Kidney (tissue), 22 donors: ENCODE measurements at places on chromosomes 2 and 18. TPM values are rescaled to one million over a fixed set of nuclear protein-coding genes. Genes with fewer than 3 reads are reported as not detected.

DNA sequence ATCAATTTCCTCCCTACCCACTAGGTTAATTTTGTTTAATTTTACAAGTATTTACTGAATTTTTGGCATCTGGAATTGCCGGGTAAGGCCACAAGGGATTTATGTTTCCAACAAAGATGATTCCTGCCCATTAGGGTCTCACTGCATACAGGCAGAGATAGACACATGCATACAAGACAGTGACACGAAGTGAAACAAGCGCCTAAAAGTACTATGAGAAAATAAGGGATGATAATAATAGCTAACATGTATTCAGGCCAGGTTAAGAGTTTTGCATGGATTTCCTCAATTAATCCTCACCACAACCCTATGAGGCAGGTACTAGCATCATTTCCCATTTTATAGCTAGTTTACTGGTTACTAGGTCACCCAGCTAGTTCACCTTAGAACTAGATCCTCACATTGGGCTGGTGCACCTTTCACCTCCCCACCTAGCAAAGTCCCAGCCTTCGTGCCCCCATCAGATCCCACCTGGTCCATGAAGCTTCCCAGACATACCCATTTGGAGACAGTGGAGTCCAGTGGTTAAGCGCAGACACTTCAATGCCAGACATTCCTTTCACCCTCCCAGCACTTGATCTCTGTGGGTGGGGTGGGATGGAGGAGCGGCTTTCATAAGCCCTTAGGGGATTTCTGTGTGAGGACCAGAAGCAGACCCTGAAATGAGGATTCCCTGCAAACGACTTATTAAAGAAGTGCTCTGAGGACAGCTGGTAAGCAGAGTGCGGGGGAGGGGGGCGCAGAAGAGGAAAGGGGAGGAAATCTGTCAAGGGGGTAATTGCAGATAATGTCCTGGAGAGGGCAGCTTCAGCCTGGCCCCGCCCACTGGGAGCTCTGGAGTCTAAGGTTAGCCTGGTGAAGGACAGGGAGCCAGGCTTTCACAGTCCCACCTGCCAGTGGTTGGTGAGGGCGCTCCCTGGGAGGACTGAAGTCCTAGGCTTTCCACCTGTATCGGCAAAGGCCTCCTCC lies 5.8 kb upstream of the DGUOK start:
- no peak overlapping the region for H3K4me3 ChIP-seq
- DNase-seq = no peak
- no peaks in the 10 kb centered on the region for H3K36me3 ChIP-seq

DNA sequence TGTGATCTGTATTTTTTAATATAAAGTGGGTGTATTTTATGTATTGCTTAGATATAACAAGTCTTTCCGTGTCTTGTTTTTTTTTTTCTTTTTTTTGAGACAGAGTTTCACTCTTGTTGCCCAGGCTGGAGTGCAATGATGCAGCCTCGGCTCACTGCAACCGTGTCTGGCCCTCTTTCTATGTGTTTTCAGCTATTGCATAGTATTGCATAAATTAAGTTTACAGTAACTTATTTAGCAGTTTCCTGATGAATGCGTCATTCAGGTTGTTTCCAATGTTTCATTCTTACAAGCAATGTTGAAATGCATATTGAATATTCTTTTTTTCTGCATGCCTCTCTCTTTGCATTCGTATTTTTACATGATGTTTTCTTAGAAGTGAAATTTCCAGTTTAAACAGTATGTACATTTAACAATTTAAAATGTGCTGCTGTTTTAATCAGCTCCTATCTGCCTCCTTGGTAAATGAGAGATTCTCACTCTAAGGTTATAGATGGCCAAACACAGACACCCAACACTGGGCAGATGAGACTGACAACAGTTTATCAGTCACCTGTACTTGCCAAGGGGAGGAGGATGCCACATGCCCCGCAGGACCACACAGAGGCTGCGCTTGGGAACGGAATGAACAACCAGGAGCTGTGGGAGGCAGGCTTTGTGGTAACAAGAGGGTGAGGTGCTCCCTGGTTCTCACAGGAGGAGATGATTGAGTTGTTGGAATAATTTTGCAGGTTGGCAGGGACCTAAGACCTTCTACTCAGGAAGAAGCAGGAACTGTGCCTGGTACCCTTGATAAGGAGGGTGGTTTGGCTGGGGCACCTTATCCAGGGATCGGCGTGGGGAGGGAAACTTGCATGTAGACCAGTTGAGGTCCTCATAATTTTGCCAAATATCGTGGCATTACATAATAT lies 7.5 kb downstream of the SLC9A4 start:
- no peak overlapping the region for H3K27ac ChIP-seq
- H3K36me3 ChIP-seq = no peaks in the 10 kb centered on the region
- H3K4me1 ChIP-seq = no peaks in the 10 kb centered on the region
- H3K27me3 ChIP-seq = no peaks in the 10 kb centered on the region
- H3K4me3 ChIP-seq = no peak overlapping the region

GRCh38 chr2:37657471-37657870 lies 14.0 kb downstream of the CDC42EP3 start:
- H3K27me3 ChIP-seq = no peaks in the 10 kb centered on the region
- no peaks in the 10 kb centered on the region for H3K36me3 ChIP-seq
- peaks cover 14% of the 10 kb centered on the region for H3K4me1 ChIP-seq
- peak overlapping the region; percentile 45 for H3K27ac ChIP-seq
- no peak overlapping the region for H3K4me3 ChIP-seq

DNA sequence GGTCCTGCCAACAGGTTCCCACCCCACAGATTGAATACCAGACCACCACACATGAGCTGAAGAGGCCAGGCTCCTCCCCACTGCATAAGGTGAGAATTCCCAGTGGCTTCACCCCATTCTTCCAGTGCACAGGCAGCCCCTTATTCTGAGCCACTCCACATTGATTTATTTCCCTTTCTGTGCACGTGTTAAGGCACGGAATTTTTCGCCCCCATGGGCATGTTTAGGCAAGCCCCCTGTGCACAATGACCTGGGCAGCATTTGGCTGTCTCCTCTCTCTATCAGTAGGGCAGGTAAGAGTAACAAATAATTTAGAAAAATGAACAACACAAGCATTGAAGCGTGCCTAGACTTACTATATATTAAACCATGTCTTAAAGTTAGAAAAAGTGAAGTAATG lies 15.2 kb upstream of the CHAC2 start:
- no peaks in the 10 kb centered on the region for H3K27me3 ChIP-seq
- H3K4me3 ChIP-seq = no peak overlapping the region
- H3K27ac ChIP-seq = no peak overlapping the region
- no peak for DNase-seq
- peaks cover 2% of the 10 kb centered on the region for H3K36me3 ChIP-seq

DNA sequence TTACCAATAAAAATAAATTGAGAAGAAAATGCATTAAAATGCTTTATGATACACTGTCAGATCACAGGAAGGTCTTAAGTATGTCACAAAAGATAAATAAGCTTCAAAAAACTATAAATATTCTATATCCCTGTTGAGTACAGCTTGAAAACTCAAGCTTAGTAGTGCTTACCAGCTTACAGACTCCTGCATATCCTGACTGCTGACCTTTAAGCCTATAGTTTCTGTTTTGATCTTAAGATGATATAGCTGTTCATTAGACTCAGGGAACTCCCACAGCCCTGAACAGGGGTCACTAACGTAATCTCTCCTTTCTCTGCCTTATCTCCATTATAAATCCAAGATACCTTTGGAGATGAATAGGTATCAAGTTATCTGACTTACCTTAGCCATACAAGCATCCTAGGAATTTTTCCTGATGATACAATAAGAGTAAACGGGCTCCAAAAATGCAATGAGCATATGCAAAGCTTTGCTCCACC lies 93.7 kb upstream of the RBBP8 start:
- H3K27me3 ChIP-seq = no peaks in the 10 kb centered on the region
- H3K4me1 ChIP-seq = no peaks in the 10 kb centered on the region
- H3K27ac ChIP-seq = no peak overlapping the region
- no peak overlapping the region for H3K4me3 ChIP-seq

GRCh38 chr2:185284696-185285095 lies 453.9 kb upstream of the FSIP2 start:
- DNase-seq = no peak

DNA sequence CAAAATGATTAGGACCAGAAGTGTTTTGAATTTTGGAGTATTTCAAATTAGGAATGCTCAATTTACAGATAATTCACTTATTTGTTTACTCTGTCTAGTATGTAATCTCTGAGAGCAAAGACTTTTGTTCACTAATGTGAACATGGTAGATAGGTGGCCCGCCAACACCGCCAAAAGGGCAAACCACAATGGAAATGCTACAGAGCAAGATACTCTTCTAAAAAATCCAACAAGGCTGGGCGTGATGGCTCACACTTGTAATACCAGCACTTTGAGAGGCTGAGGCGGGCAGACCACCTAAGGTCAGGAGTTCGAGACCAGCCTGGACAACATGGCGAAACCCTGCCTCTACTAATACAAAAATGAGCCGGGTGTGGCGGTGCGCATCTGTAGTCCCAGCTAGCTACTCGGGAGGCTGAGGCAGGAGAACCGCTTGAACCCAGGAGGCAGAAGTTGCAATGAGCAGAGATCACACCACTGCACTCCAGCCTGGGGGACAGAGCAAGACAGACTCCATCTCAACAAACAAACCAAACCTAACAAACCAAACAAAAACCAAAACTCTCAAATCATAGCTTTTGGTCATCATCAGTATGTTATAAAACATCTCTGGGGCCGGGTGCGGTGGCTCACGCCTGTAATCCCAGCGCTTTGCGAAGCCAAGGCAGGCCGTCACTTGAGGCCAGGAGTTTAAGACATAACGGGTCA lies 2.4 kb downstream of the CCT4 start:
- H3K27me3 ChIP-seq = no peaks in the 10 kb centered on the region
- H3K36me3 ChIP-seq = peaks cover 9% of the 10 kb centered on the region
- no peak overlapping the region for H3K27ac ChIP-seq
- H3K4me3 ChIP-seq = no peak overlapping the region

DNA sequence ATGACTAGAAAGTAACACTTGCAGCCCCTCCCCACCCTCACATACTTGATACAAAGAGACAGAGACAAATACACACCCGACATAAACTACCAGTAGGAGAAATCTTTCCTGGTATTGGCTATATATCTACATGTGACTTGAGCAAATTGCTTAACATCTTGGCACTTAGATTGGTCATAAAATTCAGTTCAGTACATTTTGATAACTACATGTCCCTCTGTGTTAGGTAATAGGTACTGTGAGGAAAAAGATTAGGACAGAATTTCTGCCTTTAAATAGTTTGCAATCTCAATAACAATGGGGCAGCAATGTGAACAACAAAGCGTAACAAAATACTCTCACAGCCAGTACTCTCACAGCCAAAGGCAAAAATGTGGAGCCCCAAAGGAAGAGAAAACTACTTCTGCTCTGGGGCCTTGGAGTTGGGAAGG lies 670.0 kb upstream of the ACVR2A start:
- no peak overlapping the region for H3K4me3 ChIP-seq
- no peaks in the 10 kb centered on the region for H3K27me3 ChIP-seq
- H3K4me1 ChIP-seq = no peaks in the 10 kb centered on the region
- no peaks in the 10 kb centered on the region for H3K36me3 ChIP-seq
- DNase-seq = no peak
- no peak overlapping the region for H3K27ac ChIP-seq

DNA sequence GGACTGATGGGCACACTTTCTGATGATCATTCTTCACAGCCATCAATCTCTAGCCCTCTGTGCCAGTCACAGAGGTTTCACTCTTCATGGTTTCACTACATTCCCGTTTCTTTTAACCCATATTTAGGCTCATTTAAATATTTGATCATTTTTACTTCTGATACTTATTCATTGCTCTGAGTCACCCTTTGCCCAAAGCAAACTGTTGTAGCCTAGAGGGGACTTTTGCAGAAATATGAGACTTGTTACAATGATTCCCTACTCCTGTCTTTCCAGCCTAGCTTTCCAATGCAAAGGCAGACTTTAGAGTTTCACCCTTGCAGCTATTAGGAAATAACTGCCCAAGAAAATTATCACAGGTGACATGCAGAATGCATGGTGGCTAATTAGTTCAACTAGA lies 444.2 kb downstream of the PTPRM start:
- no peaks in the 10 kb centered on the region for H3K36me3 ChIP-seq
- no peak overlapping the region for H3K27ac ChIP-seq
- no peak for DNase-seq
- no peak overlapping the region for H3K4me3 ChIP-seq

DNA sequence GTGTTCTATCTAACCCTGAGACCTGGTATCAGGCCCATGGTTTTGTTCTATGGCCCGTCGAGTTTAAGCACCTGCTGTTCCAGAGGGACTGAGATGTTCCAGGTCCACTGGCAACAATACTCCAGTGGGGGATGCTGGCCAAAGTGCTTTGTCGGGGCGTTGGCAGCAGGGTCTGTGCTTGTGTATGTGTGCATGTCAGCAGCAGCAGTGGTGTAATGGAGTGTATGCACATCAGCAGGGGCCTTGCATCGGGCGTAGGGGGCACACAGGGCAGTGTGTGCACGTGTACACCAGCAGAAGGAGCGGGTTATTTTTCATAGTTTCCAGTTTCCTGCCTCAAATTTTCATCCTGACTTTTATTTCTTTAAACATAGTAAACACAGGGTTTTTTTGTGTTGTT lies 37.8 kb upstream of the THUMPD2 start:
- no peak for DNase-seq
- H3K27me3 ChIP-seq = no peaks in the 10 kb centered on the region

GRCh38 chr2:43484323-43484930 lies 111.4 kb downstream of the THADA start:
- H3K4me1 ChIP-seq = peaks cover 8% of the 10 kb centered on the region
- no peaks in the 10 kb centered on the region for H3K27me3 ChIP-seq
- H3K36me3 ChIP-seq = no peaks in the 10 kb centered on the region
- no peak overlapping the region for H3K27ac ChIP-seq
- peak; percentile 96 for DNase-seq

- no peak for DNase-seq
- H3K27me3 ChIP-seq = peaks cover 4% of the 10 kb centered on the region
- H3K36me3 ChIP-seq = no peaks in the 10 kb centered on the region
- no peaks in the 10 kb centered on the region for H3K4me1 ChIP-seq
These were observed 95.8 kb downstream of the PAX3 start for GRCh38 chr2:222203041-222203440.

DNA sequence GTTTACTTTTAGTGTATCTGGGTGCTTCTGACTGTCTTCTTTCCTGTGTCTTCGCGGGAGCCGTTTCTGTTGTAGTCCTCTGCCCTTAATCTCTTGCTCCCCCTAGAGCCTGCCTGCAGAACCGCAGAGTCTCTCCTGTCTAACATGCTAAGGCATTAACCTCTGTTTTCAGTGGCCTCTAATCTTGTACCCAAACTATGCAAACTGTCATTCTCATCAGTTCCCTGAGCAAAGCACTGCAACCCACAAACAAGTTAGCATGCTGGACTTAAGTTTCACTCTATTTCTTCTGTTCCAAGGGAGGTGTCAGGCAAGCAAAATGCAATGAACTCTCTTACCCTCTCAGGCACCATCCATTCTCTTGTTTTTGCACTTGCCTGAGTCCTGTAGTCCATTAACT lies 138.4 kb downstream of the OTX1 start:
- no peak overlapping the region for H3K27ac ChIP-seq
- no peak for DNase-seq
- H3K27me3 ChIP-seq = no peaks in the 10 kb centered on the region
- no peaks in the 10 kb centered on the region for H3K4me1 ChIP-seq

Gene ANO7
- total RNA-seq = 1.9 TPM

Gene ABCG8
- 0.13 TPM for total RNA-seq

Gene ACTR2
- total RNA-seq = 230 TPM

Gene MLPH
- total RNA-seq = 9.6 TPM

Gene G6PC2
- not detected for total RNA-seq
